ENCODE measurements at places on chromosomes 3 and 15. TPM values are rescaled to one million over a fixed set of nuclear protein-coding genes. Genes with fewer than 3 reads are reported as not detected.

Gene PIGBOS1
- total RNA-seq: 30.7 TPM

Gene THAP10
- total RNA-seq: 8.4 TPM

Gene C3orf62
- total RNA-seq: 0.84 TPM

Gene CTXN2
- not detected for total RNA-seq

Gene CRABP1
- not detected for total RNA-seq

DNA sequence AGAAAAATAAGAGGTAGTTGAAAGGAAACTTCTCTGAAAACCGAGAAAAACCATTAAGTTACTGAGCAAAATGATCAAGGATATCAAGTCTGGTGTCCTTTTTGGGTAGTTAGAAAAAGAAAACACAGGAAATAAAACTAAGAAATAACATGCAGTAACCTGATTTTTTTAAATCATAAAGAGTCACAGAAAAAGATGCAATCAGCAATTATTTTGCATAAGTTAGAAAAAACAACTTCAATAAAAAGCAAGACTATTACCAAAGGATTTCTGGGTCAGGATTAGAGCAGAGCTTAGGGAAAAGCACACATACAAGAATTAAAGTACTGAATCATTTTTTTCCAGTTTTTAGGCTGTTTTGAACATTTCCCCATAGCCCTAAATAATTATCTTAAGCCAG lies 28.5 kb upstream of the ANO10 start:
- DNase-seq: no peak

GRCh38 chr15:73746883-73747282 lies 6.3 kb downstream of the INSYN1 start:
- peak; percentile 28 for DNase-seq

GRCh38 chr15:66040211-66040892 lies 171.1 kb downstream of the RAB11A start:
- DNase-seq: no peak

DNA sequence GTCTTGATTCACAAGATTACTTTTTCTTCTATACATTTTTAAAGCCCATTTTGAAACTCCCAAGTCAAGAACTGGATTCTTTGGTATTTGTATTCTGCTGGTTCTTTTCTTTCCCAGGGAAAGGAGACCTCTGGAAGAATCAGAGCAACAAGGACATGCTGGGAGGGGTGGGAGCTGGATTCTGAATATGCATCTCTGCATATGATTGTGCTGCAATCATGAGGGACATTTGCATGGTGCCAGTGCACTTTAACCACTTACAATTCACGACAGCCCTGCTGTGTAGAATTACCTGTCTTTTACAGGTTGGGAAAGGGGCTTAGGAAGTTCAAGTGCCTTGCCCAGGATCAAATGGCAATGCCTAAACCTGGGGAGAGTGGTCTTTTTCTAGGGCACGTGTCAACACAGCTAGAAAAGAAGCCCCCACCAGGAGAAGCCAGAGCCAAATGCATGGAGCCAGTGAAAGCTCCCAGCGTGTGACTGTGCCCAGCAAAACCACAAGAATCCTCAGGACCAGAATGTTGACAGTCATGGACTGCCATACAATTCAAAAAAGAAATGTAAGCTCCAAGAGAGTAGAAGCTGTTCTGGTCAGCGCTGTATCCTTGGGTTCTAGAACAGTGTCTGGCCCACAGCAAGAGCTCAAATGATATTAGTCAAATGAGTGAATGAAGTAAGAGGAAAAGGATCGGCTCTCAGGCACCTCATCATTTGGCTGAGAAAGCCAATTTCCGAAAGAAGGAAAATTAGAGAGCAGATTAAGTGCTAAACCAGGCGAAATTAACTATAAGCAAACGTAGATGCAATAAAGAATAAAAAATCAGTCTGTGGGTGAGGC lies 84.5 kb upstream of the MEF2A start:
- DNase-seq: no peak

DNA sequence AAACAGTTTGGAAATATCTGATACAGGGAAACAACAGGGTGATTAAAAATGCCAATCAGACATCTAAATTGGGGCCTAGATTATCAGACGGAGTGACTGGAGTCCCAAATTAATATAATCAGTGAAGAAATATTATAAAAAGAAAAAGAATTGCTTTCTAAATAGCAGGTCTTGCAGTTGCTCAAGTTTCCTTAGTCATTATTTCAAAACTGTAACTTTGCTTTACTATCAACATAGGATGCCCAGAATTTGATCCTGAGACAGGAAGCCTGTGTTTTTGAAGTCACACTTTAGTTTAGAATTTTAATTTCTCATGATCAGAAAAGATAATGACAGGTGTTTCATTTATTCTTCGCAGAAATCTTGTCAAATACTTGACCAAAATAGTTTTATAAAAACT lies 105.9 kb downstream of the IL1RAP start:
- no peak for DNase-seq

- DNase-seq: no peak
Measured at GRCh38 chr15:81031203-81031602, 30.5 kb downstream of the TLNRD1 start.

DNA sequence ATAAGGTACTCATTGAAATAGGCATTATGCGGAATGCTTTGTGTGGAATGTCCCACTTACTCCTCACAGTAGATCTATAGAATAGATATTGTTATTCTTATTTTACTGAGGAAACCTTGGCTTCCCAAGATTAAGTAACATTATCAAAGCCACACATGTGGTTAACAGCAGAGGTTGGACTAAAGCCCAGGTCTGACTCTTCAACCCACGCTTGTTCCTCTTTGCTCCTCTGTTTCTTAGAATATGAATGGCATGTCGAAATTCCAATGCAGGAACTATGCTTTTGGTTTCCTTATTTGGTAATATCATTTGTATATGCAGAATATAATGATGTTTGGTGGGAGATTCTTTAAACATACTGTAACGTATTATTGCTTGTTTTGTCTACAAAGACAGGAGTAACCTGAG lies 818.8 kb upstream of the LMCD1 start:
- DNase-seq: peak; percentile 50

DNA sequence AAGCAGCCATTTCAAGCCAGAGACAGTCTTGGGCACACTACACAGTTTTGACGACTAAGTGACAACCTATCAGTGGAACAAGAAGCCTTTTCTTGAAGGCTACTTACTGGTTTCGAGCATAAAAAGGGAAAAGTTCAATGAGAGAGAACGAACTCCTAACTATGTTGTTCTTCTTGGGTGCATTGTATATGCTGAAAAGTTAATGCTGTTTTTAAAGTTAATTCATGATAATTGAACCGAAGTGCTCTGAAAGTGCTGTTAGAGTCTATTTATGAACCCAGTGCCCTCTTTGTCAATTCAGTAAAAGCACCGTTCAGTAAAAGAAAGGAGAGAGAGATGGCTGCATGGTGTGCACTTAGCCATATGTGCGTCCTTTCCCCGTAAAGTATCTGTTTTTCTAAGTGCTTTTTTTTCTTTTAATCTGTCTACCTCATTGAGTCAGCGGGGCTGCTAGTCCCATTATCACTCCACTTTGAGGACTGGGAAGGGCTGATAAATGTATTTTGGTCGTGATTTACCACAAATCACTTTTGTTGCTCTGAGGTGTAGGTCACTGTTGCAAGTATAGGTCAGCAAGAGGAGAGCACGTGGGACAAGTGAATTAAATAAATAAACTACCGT lies 380.7 kb upstream of the GOLIM4 start:
- DNase-seq: no peak

All from RPMI7951 (cell line).